BE2C (cell line): ENCODE measurements at places on chromosomes 5 and 9.

DNA sequence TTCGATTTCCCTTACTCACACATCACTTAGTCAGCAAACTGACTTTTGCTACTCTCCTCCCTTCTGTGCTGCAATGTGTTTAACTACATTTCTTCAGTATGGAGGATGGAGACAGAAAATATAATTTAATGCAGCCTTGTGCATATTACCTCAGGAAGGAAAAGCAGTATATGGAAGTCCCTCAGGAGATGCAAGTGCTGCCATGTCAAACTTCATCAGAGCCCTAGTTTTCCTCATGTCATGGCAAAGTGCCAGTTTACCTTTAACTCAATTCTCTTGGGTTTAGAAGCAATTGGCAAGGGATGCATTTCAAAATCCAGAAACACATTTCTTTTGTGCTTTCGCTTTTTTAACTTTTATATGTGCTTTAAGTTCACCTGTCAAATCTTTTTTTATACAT, 365.4 kb downstream of the ISL1 start:
- DNase-seq: no peak

DNA sequence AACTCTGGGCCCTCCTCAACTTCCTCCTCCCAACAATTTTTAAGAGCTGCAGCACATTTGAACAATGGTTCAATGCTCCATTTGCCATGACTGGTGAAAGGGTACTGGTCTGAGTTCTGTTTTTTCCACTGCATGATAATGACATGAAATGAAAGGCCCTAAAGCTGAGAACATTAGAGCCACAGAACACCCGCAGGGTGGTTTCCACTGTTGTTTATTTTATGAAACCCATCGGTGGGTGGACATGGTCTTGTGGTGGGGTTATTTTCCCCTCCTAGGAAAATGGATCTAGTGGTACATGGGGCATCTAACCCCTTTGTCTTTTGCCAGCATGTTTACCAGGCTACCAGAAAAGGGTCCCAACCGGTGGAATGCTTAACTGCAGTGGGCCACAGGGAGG, 71.8 kb downstream of the SMARCA2 start:
- DNase-seq: no peak

- no peak for DNase-seq
Measured at GRCh38 chr9:114087721-114088120, 9.6 kb upstream of the AMBP start.

DNA sequence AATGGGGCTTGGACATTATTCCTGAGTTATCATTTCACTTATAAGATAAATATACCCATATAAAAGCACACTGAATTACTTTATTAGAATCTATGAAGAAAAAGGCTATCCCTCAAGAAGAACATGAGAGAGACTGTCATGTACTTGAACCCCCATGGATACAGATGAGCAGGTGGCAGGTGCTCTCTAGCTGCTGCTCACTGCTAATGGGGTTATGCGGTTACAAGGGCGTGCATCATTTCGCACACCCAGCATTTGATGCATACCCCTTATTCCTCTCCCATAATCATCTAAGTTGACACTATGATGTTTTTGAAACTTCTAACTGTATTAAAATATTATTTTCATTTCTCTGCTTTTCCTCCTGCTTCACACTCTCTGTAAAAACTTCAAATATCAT, 16.4 kb downstream of the ITK start:
- DNase-seq: no peak

DNA sequence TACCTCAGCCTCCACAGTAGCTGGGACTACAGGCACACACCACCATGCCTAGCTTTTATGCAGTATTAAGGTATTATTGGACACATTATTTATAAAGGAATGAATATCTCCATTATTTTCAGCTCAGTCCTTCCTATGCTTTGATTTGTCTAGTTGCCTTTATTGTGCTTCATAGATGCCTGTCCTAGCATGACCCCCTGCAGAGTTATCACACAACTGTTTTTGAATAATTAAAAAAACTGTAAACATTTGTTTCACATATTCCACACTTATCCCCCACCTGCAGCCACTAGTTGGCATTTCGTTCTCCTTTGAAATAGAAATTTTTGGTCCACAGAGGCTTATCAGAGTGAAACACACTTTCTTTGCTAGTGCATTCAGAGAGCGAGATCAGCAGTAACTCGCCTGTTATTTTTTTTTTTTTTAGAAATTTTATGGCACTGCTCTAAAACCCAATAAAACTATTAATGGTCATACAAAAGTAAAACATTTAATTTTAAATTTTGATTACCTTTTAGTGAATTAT, 151.8 kb upstream of the RASA1 start:
- no peak for DNase-seq

DNA sequence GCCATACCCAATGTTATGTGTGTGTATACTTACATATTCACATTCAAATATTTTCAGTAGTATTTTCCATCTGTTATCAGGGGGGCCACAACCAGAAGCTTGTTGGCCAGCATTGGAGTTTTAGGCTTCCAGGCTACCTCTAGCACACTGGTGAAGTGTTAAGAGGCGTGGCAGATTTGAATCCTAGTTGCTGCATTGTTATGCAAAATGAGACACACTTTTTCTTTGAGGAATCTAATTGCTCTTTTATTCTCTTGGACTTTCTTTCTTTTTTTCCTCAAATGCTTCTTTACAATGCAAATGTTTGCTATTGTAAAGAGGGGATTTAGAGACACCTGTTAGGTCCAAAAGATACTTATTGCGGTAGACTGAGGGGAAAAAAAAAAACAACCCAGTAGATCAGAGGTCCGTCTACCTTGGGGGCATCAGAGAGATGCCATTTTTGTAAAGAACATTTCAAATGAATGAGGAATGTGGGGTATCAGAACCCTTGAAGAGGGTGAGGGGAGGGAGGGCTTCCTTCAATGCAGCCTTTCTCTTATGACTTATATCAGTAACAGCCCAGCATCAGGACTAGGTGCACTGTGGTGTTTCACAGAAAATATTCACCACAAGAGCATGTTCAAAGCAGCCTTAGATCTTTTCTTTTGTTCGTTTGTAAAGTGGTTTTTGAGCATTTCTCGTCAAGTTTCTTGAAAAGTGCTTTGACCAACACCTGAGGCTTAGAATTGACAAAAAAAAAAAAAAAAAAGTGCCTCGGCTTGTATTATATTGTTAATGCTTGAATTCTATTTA, 3.8 kb downstream of the SMARCA2 start:
- DNase-seq: no peak

DNA sequence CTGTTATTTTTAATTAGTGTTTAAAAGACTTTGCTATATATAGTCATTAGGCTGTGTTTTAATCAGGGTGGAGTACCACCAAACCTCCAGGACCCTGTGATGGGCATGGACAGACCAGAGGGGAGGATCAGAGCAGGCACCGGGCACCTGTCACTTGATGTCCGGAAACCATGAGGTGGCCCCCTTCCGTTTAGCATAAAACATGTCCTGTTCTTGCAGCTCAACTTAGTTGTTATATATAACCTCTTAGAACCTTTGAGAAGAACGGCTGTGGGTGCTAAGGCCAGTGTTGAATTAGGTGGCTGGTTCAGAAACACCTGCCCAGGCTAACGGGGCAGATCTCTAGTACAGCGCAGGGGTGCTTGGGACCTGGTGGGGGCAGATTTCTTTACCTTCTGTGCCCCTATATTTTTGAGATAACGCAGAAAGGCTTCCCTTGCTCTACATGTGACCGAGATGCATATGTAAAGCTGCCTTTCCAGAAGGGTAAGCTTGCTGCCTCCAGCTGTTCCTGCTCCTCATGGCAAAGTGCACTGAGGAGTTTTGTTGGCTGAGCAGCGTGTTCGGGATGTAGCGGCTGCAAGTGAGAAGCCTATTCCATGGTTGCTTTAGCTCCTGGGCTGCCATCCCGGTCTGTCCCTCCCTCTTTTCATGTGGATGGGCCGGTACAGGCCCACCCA, 255.5 kb downstream of the FANCC start:
- DNase-seq: no peak

DNA sequence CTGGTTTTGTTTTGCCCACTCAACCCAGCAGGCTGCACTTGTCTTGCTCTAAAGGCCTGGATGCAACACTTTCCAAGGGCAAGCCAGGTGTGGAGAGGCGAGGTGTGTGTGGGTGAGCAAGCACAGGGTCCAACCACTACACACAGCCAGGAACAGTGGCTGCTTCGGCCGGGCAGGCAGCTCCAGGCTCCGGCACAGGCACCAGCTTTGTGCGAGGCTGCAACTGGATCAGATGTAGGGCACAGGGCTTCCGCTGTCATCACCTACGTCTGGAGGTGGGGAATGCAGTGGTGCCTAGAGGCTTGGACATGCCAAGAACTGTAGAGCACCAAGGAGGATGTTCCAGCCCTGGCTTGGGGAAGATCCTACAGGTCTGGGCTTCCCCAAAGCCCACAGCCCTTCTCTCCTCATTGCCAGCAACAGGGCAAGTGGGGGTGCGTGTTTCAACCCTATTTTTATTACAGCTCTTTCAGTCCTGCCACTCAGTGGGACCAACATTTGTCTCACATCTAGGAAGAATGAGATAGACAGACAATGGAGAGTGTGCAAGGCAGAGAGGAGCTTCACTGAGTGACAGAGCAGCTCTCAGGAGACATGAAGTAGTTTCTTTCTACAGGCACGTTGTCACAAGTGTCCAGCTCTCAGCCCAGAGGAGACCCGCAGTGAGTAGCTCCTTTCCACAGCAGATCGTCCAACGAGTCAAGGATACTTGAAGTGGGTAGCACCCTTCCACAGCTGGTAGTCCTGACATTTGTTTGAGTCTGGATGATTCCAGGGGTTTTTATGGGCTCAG, 622.2 kb downstream of the CDH9 start:
- no peak for DNase-seq

DNA sequence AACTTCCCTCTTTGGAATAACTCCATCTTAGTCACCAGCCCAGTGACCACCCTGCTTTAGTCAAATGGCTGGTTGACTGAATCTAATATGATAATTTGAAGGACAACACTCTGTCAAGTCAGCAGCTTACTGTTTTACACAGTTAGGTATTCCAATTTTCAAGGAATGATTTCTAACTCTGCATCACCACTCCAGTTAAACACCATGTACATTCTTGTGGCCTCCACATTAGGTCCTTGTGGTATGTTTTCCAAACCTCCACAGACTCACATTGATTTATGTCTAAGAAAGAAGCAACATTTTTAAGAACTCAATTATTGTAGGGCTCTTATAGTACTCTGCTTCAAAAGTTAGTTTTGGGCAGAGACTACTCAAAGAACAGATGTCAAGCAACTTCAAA, 110.7 kb downstream of the TLE1 start:
- DNase-seq: no peak

GRCh38 chr5:116664988-116665387, 90.4 kb upstream of the SEMA6A start:
- DNase-seq: no peak

DNA sequence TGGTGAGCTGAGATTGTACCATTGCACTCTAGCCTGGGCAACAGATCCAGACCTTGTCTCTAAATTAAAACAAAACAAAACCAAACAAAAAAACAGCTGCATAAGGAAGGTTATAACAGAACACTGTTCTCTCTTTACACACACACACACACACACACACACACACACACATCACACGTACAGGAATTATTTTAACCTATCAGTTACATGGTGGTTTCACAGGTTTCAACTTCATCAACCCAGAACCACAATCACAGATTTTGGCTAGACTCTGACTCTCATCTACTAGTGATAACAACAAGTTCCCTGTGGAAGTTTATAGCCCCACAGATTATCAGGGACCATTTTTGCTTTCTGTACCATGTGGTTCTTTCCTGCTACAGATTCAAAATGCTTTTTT, 60.2 kb downstream of the RPS23 start:
- no peak for DNase-seq

GRCh38 chr9:38619556-38620447, 594 bp downstream of the ANKRD18A start:
- DNase-seq: no peak

DNA sequence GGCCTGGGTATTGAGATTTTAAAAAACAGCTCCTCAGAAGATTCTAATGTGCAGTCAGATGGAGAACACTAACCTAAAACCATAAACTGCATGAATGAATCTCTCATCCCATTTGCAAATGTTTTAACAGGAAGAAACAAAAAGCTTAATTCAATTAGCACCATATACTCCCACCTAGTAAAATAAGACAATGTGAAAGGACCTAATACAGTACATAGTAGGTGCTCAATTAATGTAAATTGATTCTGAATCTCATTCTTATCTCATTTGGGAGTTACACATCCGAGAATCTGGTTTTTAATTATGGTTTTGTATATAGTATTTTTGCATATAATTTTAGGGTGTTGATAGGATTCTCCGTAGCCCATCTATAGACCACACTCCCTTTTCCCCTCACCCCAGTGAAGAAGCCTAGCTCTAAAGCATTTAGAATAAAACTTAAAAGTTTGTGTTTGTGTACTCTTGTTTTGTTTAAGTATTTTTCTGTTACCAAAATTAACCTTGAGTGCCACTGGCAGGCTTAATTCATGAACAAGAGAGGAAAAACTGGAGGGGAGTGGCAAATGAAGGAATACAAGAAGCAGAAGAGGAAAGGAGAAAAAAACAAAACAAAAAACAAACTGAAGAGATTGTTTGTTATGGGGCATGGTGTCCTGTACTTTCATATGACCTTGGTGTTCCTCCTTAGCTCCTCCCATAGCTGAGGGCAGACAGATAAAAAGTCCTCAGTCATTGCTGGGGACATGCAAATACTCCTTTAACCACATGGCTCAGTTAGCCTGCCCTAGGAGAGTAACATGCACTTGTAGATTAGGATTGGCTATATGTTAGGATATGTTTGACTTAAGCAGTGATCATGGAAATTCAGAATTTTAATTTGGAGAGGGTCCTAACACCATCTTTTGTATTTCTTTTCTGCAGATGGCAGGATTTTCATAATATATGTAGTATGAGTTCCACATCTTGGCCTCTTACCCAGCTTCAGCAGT, 1.2 kb downstream of the RNF14 start:
- no peak for DNase-seq

DNA sequence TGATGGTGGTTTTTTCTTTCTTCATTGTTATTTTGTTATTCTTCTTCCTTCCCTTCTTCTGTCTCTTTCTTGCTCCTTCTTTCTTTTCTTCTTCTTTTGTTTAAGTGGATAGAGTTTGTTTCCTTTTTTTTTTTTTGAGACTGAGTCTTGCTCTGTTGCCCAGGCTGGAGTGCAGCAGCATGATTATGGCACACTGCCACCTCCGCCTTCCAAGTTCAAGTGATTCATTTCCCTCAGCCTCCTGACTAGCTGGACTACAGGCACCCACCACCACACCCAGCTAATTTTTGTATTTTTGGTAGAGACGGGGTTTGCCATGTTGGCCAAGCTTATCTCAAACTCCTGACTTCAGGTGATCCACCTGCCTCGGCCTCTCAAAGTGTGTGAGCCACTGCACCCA, 40.3 kb downstream of the JAK2 start:
- no peak for DNase-seq

GRCh38 chr5:38426986-38427950, 129.2 kb downstream of the LIFR start:
- no peak for DNase-seq
